ENCODE measurements at places on chromosomes 4 and X. TPM values are rescaled to one million over a fixed set of nuclear protein-coding genes. Genes with fewer than 3 reads are reported as not detected.

- DNase-seq, result no peak
Observed at GRCh38 chr4:33886356-33886755, 2358.0 kb downstream of the ARAP2 start.

GRCh38 chr4:173736840-173737239 is 206.8 kb upstream of the HAND2 start:
- DNase-seq, result no peak

- no peak for DNase-seq
Observed at GRCh38 chrX:22087011-22087557, 55.0 kb downstream of the PHEX start.

The SPANXB1 gene
- not detected for total RNA-seq

- no peak for DNase-seq
Observed at GRCh38 chrX:43876680-43877079, 5.6 kb downstream of the MAOB start.

DNA sequence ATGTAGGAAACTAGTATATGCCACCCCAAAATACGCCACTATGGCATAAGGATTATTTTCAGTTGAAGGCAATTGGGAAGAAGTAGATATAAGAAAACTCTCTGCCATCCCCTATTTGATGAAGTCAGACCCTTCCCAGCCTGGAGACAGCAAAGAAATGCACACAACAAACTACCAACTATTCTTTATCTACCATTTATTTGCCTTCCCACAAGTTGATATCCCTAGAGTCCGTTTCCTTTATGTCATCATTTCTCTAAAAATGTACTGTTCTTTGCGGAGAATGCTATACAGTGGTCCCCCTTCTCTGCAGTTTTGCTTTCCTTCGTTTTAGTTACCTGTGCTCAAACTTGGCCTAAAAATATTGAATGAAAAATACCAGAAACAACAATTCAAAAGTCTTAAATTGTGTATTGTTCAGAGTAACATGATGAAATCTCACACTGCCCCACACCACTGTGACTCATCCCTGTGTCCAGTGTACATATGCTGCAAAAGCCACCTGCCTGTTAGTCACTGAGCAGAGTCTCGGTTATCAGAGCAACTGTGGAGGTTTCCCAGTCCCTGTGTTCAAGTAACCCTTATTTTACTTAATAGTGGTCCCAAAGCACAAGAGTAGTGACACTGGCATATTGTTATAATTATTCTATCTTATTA is 152.3 kb downstream of the WDFY3 start:
- DNase-seq, result peak; percentile 56

The ENAM gene
- not detected for total RNA-seq

DNA sequence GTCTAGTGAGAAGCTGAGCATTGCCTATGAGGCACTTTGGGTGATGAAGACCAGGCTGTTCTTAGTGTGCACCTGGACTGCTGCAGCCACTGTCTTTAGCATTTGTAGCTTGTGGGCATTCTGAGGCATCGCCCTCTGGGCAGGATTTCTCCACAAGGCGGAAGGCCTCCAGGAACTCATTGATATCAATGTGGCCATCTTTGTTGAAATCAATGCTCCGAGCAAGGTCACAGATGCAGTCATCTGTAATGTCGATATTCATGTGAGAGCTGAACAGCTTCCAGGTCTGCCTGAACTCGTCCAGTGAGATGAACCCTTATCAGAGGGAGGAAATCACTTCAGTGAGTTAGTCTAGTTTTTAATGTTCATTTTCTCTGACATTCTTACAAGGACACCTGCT is 41.6 kb downstream of the PPEF2 start:
- no peak for DNase-seq

- DNase-seq, result no peak
Observed at GRCh38 chr4:36489798-36490197, 208.4 kb downstream of the DTHD1 start.

DNA sequence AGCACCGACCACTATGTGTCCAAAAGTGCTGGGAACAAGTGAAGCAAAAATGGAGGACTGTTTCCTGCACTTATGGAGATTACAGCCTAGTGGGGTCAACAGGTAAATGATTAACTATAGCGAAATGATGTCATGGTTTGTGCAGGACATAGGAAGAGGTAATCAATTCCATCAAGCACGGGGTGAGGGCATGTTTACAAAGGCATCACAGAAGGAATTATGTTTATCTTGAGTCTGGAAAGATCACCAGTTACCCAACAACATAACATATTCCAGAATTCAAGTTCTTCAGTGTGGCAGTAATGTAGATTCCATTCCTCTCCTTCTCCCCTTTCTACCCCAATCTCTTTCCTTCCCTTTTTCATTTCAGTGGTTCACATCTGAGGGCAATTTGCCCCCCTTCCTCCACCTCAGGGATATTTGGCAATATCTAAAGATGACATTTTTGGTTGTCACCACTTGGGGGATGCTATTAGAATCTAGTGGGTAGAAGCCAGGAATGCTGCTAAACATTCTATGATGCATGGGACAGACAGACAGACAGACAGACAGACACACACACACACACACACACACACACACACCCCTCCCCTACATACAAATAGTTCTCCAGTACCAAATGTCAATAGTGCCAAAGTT is 24.1 kb downstream of the FAM47E start:
- DNase-seq, result no peak

The HOPX gene
- 1.8 TPM for total RNA-seq
